Stimulated activated CD4-positive, alpha-beta T cell treated with anti-CD3 and anti-CD28 coated beads, TNF-alpha, amount 100 ng/mL, for 48 hours (primary cell): ENCODE measurements at places on chromosomes 16 and 17.

- DNase-seq: peak; percentile 79
Measured at GRCh38 chr17:50397111-50397918, at the start of gene LRRC59. Gene LRRC59, minus strand, starts transcription at chr17:50397523. Its CDS starts 206 bp downstream, at chr17:50397317.

DNA sequence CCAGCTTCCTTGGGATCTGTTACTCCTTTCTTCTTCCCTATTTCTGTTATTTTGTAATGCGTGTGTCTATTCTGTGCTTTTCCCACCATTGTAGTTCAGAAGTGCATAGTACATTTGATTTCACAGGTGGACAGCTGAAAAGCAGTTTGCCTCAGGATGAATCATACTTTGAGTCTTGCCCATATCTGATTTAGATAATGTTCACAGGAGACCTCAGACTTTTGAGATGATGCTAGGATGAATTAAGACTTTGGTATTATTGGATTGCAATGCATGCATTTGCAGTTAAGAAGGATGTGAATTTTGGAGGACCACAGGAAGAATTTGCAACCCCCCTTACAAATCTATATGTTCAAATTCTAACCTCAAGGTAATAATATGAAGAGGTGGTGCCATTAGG lies 769.6 kb downstream of the CDH11 start:
- DNase-seq: no peak

- no peak for DNase-seq
Measured at GRCh38 chr17:40158438-40159013, 18.2 kb downstream of the CASC3 start.

DNA sequence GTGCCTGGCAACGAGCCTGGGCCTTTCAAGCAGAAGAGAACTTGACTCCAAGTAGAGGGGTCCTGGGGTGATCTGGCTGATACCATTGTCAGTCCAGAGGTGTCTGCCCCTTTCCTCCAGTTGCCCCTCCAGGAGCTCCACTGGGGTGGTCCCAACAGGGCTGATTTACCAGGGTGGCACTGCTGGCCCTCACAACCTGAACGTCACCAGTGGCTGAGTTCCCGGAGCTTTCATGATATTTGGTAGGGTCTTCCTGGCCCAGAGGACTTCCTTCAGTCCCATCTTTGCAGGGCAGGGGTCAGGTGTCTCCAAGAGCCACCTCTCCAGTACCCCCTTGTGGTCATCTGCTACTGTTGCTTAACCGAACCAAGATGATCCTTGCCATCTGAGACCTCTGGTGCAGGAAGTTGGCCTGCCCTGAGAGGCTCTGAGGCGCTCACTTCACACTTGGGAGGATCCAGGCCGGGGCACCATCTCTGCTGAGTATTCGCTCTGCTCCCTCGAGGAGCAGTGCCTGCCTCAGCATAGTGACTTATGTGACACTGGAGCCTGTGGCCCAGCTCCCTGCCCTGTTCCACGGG lies 3.5 kb downstream of the LIMD2 start:
- no peak for DNase-seq

GRCh38 chr17:58303971-58304749 lies 23.4 kb upstream of the MPO start:
- peak; percentile 43 for DNase-seq

DNA sequence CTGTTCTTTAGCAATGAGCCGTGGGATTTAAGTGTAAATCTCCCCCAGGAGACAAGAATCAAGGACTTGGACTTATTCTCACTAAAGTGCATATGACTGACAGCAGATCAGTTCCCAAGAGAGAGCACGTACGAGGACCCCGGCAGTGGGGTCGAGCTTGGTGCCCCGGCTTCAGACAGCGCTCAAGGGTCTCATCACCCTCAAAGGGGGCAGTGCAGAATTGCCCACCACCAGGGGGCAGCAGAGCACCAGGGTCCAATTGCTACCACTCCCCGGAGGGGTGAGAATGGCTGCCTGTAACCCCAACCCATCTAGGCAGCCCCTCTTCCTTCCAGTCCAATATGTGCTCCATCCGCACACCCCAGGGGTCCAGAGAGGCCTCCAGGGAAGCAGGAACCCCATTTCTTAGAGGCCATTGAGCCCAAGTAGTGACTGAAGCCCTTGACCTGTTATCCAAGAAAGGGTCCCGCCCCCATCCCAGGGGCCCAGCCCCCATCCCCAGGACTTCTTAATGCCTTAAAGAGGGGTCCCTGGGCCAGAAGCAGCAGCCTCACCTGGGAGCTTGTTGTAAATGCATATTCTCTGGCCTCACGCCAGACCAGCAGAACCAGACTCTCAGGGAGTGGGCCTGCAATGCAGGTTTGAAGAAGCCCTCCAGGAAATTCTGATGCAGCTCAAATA lies 86.1 kb downstream of the ZDHHC7 start:
- DNase-seq: peak; percentile 60
